AG04449 (cell line): ENCODE measurements at places on chromosomes 4 and X.

GRCh38 chrX:31445542-31445941, 373.7 kb upstream of the FTHL17 start:
- no peak for DNase-seq

DNA sequence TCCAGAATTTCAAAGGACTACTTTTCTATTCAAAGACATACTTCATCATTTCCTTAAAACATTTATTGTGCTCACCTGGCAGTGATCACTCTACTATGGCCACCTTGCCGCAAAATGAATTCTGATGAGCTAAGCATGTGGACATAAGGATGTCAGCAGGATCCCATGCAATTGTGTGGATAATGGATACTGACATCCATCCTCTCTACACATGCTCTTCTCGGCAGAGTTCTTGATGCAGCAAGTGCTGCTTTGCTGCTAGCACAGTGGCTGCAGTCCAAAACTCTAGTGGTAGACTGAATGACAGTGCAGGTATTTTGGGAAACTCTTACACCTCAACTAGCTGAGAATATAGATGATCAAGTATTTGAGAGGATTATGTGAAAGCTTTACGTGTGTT, 168.0 kb downstream of the BANK1 start:
- DNase-seq = no peak

DNA sequence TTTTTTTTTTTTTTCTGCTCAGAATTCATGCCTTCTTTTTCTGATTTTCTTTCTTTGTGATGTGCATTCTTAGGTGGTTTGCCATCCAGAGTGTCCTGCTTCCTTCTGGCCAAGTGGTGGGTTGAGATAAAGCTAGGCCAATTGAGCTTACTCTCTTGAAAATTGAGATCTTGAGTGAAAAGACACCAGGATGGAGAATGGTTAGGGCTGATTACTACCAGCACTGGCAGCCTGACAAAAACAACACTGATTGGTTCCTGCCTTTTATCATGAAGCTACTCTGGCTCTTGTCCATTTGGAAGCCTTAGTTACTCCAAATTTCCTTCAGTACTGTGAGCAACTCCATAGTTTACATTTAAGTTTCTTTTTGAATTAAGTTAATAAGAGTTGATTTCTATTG, 404.0 kb downstream of the PPARGC1A start:
- no peak for DNase-seq

GRCh38 chr4:130985371-130985770, 1889.4 kb downstream of the C4orf33 start:
- no peak for DNase-seq

GRCh38 chr4:81469781-81470455, 1.8 kb downstream of the RASGEF1B start:
- DNase-seq = no peak

- no peak for DNase-seq
Observed at GRCh38 chr4:124459196-124459940, 253.2 kb downstream of the ANKRD50 start.

DNA sequence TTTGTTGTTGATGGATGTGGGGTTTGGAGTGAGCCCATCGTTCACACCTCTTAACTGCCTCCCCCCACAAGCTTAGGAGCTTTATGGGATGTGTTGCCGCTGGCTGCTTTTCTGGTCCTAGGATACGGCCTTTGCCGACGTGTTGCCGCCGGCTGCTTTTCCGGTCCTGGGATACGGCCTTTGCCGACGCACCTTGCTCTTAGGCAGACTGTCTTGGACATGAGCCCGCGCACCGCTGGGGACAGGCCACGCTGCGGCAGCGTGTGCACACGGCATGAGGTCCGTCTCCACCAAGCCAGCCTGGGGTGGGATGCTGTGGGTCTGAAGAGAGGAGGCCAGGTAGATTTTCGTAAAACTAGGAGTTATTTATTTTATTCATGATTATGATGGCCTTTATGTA, 14.2 kb downstream of the RGS12 start:
- no peak for DNase-seq
